ENCODE measurements at places on chromosomes 4 and X. TPM values are rescaled to one million over a fixed set of nuclear protein-coding genes. Genes with fewer than 3 reads are reported as not detected.

GRCh38 chrX:8946563-8946962, 87.4 kb downstream of the FAM9B start:
- DNase-seq = no peak

The TKTL2 gene
- total RNA-seq = not detected

The RBM47 gene
- total RNA-seq = 64.4 TPM

GRCh38 chr4:42543762-42544161, 113.1 kb downstream of the ATP8A1 start:
- DNase-seq = no peak

Data from endodermal cell (in vitro differentiated cells).